ENCODE measurements at places on chromosomes 4 and X. TPM values are rescaled to one million over a fixed set of nuclear protein-coding genes. Genes with fewer than 3 reads are reported as not detected.

SLITRK4 gene
- total RNA-seq: 0.29 TPM

DNA sequence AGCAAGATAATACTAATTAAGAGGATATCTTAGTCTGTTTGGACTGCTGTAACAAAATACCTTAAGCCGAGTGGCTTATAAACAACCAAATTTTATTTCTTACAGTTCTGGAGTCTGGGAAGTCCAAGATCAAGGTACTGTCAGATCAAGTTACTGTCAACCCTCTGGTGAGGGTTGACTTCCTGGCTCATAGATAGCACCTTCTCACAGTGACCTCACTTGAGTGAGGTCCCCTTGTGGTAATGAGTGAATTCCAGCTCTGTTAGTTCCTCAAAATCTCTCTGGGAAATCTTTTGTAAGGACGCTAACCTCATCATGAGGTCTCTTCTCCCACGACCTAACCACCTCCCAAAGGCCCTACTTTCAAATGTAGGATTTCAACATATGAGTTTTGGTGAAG is 36.9 kb upstream of the ADGRA3 start:
- no peak for DNase-seq

DNA sequence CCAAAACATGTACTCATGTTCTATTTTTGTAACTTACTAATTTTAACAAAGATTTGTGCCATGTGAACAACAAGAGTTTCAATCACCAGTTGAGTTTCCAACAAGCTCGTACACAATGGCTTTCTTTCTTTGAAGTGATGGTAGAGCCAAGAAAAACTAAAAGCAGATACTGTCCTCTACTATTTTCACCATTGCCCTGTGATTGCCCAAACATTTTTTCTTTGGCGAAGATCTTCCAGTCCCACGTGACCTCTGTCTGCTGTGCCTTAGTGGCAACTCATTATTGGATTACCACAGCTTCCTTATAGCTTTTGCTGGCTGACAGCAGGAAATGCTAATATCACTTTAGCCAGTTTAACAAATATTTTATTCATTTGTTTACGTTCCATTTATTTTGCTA is 1147.1 kb downstream of the STIM2 start:
- no peak for DNase-seq

DNA sequence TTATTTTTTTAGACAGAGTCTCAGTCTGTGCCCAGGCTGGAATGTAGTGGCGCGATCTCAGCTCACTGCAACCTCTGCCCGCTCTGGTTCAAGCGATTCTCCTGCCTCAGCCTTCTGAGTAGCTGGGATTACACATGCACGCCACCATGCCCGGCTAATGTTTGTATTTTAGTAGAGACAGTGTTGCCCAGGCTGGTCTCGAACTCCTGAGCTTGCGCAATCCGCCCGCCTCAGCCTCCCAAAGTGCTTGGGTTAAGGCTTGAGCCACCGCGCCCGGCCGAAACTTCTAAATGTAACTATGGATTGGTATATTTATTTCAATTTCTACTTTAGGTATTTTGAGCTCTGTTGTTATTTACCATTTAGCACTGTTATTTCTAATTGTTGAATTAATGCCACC is 79.4 kb downstream of the FAM193A start:
- DNase-seq: no peak

DGKQ gene
- total RNA-seq: 15.2 TPM

- peak; percentile 73 for DNase-seq
These were observed 775 bp downstream of the KCTD8 start for GRCh38 chr4:44447563-44448504.

- DNase-seq: peak; percentile 68
These were observed 213.6 kb downstream of the PALLD start for GRCh38 chr4:168710353-168710946.

- DNase-seq: no peak
These were observed 36.8 kb upstream of the SPANXN2 start for GRCh38 chrX:143757375-143757774.

DNA sequence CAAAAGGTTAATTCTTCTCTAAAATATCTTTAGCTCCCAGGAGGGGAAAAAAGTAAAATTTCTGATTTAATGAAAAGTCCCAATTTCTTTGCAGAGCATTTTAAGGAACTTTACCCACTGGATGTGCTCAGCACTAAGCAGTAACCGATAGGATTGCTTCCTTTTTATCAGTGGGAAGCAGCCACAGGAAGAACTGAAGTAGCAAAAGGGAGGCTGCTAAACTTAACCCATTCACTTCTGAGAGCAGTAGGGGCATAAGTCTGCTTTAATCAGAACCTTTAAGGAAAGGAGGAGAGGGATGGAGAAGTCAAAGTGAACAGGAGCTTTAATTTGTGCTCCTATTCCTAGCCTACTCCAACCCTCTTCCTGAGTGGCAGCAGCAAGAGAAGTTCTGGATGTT is at the start of gene F8:
Gene F8 (minus strand): TSS at position 139 of the 400 bp plus-strand sequence. CDS start 171 bp downstream, outside the sequence.
- DNase-seq: no peak

STAP1 gene
- not detected for total RNA-seq

ABHD18 gene
- total RNA-seq: 10.1 TPM

GRCh38 chr4:110869862-110870572 is 247.1 kb upstream of the PITX2 start:
- DNase-seq: no peak

MAGED2 gene
- 207 TPM for total RNA-seq

DNA sequence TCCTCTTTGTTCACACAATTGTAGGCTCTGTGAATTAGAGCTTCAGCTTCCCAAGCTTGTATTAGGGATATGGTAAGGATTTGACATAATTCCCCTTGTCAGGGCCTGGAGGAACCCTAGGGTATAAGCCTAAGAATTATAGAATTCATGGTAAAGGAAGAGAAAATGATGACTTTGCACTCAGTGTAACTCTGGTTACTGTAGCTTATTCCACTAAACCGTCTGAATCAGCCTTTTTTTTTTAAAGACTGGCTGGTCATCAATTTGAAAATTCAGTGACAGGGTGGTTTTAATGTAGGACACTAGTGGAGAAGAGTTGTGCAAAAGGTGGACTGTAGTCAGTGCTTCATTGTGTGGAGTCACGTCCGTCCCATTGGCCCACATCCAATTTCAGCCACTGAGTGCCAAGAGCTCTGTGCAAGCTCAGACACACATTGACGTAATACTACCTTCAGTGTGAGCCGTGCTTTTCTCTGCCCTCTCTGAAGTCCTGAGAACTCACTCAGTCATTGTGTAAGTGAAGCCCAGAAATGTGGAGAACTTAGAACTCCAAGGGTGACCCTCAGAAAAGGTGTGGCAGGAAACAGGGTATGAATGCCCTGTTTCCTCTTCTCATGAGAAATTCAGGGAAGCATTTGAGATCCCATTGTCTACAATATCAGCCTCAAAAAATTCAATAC is 449.8 kb downstream of the C4orf33 start:
- no peak for DNase-seq

CLTRN gene
- 0.29 TPM for total RNA-seq

DNA sequence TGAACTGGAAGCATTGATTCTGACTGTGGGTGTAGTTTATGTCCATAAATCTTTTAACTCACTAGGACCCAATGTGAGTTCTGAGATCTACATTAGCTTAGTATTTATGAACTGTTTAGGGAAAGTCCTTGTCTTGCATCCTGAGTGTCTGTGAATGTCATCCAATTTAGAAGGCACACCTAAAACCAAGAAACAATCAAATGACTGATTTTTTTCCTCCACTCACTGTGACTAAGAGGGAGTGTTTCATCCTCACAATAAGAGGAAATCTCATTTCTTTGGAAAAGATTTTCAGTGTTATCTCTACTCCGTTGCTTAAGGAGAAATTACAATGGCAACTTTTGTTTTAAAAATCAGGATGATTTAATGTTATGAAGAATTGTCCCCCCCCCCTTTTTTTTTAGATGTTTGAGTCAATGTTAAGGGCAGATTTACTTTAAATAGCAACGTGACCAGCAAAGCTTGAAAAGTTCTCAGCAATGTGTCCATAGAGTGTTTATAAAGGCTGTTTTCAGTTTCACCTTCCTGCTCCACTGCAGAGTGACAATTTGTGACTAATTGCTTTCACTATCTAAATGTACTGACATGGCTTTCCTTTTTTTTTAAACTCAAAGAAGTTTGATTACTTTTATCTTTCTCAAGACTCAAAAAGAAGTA is 173.0 kb downstream of the SPCS3 start:
- DNase-seq: no peak

SPIN2B gene
- 10.1 TPM for total RNA-seq

GRCh38 chr4:85398276-85398675 is 76.7 kb upstream of the ARHGAP24 start:
- peak; percentile 65 for DNase-seq

- peak; percentile 79 for DNase-seq
These were observed 1.1 kb downstream of the SLC9B2 start for GRCh38 chr4:103075435-103075893.

GRCh38 chr4:123024710-123025109 is 102.3 kb upstream of the NUDT6 start:
- DNase-seq: no peak

HTN1 gene
- not detected for total RNA-seq

NXF2B gene
- not detected for total RNA-seq

GRCh38 chr4:101556842-101557241 is 209.5 kb upstream of the PPP3CA start:
- no peak for DNase-seq

PDLIM3 gene
- total RNA-seq: 1.8 TPM

GBA3 gene
- not detected for total RNA-seq

DNA sequence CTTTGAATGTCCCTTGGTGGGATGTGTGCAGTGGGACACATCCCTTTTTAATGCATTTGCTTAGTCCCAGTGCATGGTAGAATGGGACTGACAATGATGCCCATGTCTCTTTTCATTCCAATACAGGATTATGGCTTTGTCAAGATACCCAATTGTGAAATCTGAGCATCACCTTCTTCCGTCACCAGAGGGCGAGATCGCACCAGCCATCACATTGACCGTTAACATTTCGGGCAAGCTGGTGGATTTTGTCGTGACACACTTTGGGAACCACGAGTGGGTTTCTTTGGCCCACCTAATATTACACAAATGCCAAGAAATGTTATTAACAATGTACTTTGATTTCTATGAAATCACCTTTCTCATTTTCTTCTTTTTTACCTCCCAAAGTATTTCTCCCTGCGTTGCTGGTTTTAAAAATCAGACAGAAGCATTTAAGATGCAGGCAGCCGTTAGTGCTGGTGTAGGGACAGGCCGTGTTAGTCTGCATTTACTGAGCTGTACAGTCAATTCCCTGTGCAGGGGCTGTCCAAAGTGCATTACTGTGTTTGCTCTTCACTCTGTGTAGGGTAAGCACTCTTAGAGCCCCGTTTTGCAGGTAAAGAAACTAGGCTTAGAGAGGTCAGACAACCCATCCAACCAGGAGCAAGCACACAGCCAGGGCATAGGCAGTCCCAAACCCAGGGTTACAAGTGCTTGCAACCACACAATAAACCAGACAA is 46.5 kb downstream of the CWH43 start:
- peak; percentile 13 for DNase-seq

DNA sequence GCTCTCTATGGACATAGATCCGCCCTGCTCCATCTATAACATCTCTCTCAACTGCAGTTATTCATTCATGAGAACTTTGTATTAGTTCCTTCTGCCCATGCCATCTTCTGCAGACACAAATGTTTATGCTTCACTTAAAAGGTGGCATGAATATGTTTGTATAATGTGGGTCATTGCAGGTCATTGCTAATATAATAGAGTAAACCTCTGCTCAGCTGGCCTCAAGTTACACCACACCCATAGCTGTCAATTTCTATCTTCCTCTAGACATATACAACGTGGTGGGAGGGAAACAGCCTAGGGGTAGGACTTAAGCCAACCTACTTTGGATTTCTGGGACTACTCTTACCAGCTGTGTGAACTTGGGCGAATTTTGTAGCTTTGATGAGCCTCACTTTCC is 129.8 kb downstream of the ATXN3L start:
- DNase-seq: no peak

S100G gene
- not detected for total RNA-seq

DNA sequence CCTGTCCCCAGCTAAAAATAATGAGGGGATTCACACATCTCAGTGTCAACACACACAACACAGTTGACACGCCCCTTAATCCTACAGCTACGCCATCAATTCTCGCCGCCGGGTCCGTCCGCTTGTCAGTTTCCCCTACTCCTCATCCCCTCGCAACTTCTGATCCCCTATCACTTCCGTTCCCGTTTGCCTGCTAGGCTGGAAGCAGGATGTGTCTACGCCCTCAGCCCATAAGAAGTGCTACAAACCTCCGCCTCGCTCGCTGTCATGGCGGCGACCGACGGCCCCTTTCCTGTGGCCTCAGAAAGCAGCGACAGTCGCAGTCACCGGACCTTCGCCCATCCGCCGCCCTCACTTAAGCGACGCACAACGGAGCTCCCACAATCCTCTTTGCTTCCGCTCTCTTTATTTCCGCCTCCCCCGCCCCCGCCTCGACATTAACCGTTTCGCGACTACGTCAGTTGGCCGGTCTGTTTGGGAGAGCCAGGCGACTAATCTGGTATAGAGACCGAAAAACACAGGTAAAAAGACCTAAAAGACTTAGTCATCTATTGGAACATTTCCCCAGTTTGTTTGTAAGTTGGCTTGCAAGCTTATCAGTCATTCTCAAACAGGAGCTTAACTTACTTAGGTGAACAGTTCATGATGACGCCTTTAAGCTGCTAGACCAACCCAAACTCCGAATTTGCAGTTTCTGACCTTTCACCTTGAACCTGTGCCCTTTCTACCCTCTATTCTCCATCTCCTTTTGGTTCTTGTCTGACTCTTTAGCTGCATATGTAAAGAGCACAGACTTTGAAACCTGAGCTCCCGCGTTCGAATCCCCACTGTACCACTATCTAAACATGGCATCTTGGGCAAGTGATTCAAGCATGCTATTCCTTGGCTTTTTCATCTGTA is at the start of gene SLC25A53:
Gene SLC25A53 (minus strand): TSS at position 380 of the 900 bp plus-strand sequence. CDS start 51,752 bp downstream, outside the sequence.
- DNase-seq: peak; percentile 78

PRR32 gene
- total RNA-seq: not detected

DNA sequence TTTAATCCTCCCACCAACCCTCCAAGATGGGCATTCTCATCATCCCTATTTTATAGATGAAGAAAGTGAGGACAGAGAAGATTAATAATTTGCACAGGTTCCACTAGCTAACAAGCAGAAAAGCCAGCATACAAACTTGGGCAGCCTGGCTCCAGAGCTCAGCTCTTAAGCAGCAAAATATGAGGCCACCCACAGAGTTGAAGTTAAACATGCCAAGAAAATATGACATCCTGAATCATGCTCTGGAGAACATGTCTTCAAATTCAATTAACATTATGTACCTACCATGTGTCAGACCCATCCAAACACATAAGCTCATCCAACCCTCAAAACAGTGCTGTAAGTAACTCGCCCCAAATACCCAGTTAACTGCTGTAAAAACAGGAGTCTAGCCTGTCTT is 33.9 kb downstream of the USP46 start:
- DNase-seq: no peak

DNA sequence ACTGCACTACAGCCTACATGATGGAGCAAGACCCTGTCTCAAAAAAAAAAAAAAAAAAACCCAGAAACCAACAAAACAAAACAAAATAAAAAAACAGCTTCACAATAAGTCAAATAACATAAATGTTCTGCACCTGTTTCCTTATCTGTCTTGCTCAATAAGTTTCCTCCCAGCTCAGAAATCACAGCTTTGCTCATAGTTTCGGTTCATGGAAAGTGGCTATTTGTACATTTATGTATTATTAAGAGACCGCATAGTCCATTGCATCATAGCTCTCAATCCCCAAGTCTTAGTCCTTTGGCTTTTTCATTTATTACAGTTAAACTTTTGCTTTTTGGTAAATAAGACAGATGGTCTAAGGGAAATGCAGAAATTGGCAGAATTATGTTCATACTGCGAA is 24.4 kb upstream of the CFAP299 start:
- no peak for DNase-seq

CNKSR2 gene
- total RNA-seq: 1.2 TPM

HTRA3 gene
- 11.5 TPM for total RNA-seq

SLC25A53 gene
- 7.6 TPM for total RNA-seq

All from osteoblast (primary cell).